ENCODE measurements at places on chromosomes 3 and 15.

DNA sequence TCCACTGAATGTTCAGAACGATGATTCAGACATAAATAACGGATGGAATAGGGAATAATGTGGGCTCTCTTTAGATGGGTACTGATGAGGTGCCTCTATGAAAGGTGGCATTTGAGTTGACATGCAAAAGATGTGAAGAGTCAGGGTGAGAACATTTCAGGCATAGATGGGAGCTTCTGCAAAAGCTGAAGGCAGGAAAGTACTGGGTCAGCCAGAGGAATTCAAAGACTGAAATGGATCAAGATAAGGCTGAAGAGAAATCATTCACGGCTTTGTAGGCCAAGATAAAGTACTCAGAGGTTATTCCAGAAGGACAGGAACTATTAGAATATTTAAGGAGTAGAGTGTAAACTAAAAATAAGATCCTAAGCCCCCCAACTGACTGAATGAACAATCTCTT lies 189.6 kb upstream of the MCTP2 start:
- no peak for DNase-seq

GRCh38 chr15:60972301-60972700 lies 256.8 kb downstream of the RORA start:
- no peak for DNase-seq

DNA sequence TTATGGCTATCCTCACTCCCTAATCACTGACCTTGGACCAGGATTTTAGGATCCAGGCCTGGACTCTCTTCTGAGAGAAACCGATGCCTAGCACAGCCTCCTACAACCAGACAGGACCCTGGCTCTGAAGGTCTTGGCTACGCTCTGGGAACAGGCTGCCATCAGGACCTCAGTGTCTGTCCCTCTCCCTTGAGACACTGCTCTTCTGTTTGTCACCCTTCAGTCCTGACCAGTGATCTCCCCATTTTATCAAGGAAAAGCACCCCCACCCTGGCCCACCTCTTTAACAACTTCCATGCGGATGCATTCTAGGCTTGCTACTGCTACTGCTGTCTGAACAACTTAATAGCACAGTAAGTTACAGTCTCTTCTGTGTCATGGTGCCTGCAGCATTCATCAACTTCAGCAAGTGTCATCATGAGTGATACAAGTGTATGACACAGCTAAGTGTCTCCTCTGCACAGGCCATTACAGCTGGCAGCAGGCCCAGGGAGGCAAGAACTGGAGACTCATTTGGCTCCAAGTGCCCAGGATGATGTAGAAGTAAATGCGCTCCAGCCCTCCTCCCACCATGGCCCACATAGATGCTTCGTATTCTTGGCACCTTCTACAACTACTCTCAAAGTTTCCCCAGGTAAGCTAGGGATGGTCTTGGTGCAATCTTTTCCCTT lies 302.4 kb downstream of the EPHB1 start:
- no peak for DNase-seq

GRCh38 chr15:99994849-99995248 lies 261.6 kb upstream of the LYSMD4 start:
- no peak for DNase-seq

Measured in amygdala (tissue), 56 donors.